H7 (cell line): ENCODE measurements at places on chromosomes 6 and 20. TPM values are rescaled to one million over a fixed set of nuclear protein-coding genes. Genes with fewer than 3 reads are reported as not detected.

GRCh38 chr6:55953335-55953734 is 77.9 kb upstream of the BMP5 start:
- DNase-seq, result no peak

GRCh38 chr6:117502580-117502979 is 20.1 kb downstream of the DCBLD1 start:
- DNase-seq, result no peak

DNA sequence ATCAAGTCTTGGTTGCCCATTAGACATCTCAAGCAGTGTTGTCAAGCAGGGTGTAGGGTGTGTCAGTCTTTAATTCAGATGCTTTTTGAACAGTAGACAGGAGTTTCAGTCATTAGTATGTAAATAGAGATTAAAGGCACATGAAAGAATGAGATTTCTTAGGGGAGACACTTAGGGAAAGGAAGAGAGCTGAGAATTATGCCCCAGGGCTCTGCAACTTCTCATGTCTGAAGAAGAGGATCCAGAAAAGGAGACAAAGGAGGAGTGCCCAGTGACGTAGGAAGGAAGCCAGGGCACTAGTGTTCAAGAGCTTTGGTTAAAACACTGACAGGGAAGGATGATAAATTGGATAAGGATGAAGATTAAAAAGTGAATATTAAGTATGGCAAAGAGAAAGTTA is 569.7 kb downstream of the NKAIN2 start:
- no peak for DNase-seq

DNA sequence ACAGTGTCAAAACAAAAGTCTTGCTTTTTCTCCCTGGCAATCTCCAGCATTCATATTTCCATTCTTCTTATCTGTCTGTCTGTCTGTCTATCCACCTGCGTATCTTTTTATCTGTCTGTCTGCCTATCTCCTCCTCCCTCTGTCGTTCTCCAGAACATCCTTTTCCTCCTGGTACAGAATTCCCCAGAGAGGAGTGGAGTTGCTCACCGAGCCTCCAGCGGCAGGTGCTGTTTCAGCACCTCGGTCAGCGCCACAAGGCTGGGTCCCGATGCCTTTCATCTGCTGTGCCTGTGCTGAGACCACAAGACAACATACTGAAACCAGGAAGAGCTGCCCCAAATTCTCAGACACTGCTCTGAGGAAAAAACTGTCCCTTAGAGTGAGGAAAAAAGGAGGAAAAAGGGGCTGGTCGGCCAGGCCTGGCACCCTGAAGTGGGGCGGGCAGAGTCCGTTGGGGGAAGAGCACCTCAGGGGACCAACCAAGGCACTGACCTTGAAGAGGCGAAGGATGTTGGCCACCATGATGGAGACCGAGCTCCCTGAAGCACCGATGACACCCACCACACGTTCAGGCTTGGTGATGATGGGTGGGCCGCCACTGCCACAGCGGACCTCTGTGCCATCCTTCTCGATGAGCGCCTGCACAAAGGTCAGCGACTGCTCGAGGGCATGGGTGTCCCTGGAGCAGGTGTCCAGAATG is 13.3 kb downstream of the GRM4 start:
- peak; percentile 91 for DNase-seq

GRCh38 chr6:29728173-29728874 is 5.1 kb downstream of the HLA-F start:
- no peak for DNase-seq

GRCh38 chr6:10481101-10481500 is 40.0 kb upstream of the GCNT2 start:
- DNase-seq, result no peak

- no peak for DNase-seq
Measured at GRCh38 chr6:69343851-69344250, 453.0 kb downstream of the LMBRD1 start.

DNA sequence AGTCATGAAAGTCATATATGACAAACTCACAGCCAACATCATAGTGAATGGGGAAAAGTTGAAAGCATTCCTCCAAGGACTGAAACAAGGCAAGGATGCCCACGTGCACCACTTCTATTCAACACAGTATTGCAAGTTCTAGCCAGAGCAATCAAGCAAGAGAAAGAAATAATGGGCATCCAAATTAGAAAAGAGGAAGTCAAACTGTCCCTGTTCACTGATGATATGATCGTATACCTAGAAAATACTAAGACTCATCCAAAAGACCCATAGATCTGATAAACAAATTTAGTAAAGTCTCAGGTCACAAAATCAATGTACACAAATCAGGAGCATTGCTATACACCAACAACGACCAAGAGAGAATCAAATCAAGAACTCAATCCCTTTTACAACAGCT is 41.2 kb downstream of the RPP21 start:
- DNase-seq, result no peak

GRCh38 chr20:44746367-44747165 is 901 bp downstream of the KCNK15 start:
- DNase-seq, result peak; percentile 78

- DNase-seq, result no peak
Measured at GRCh38 chr6:156703719-156704118, 73.5 kb upstream of the ARID1B start.

DNA sequence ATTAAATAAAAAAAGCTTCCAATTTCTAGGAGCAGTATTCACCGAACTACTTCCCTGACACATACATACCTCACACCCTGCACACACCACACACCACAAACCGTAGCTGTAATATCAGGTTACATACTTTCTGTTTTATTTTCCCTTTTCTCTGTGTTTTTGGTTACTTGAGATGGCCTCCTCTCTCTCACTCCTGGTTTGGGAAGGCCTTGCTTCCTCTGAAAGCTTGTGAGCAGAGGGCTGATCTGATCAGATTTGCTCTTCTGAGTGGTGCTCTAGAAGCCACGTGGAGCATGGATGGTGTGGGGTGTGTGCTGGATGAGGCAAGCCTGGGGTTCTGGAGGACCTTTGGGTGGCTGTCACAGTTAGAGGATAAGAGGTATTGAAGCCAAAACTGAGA is 20.9 kb downstream of the UTRN start:
- no peak for DNase-seq

The LATS1 gene
- total RNA-seq, result 13.5 and 15.2 TPM in 2 replicates

The ADGRF4 gene
- 0.03 TPM in 1 of 2 replicates, not detected in the other for total RNA-seq

The NRSN1 gene
- total RNA-seq, result not detected in 2 replicates

The HLA-DOA gene
- total RNA-seq, result 2.3 and 6.1 TPM in 2 replicates

The EEF1A1 gene
- total RNA-seq, result 12,173 and 12,318 TPM in 2 replicates

The SLC35A1 gene
- 6.2 and 10.5 TPM in 2 replicates for total RNA-seq

The C20orf173 gene
- not detected in 2 replicates for total RNA-seq
